ENCODE measurements at places on chromosomes 5 and 9.

GRCh38 chr5:1352231-1353219 is 7.6 kb upstream of the CLPTM1L start:
- DNase-seq: no peak

DNA sequence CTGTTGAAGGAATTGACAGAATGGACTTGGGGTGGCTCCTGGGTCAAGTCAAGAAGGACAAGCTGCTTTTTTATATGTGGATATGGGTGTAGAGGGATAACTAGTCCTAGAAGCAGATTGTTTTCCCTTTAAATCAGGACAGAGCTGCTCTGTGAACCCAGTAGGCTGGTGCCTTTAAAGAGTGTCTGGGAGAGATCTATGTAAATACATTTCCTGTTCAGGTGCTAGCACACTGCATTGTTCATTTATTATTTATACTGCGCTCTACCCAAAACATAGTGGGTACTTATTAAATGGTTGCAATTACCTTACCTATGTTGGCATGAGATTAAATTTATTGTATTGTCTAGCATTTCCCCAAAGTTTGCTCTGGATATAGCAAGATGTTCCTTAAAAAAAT is 86.6 kb upstream of the EQTN start:
- DNase-seq: no peak

DNA sequence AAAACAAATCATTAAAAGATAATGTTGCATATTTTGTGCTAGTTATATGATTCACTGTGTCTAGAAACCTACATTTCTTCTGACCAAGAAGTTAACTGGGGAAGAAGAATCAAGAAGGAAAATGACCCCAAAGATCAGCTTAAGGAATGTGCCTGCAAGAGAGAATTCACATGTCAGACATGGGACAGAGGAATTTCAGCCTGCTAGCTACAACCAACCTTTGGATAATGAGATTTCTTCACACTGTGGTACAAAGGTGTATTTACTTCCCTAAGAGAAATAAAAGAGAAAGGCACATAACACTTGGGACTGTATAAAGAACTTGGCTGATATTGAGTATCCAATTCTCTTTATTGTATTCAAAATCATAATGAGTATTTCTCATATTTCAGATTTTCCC is 39.6 kb upstream of the ELL2 start:
- DNase-seq: no peak

GRCh38 chr9:125649315-125649714 is 57.7 kb downstream of the MAPKAP1 start:
- peak; percentile 80 for DNase-seq

GRCh38 chr9:127904561-127905003 is 5.2 kb upstream of the ST6GALNAC6 start:
- no peak for DNase-seq

All from SJSA1 (cell line).